ENCODE measurements at places on chromosomes 5 and 9.
A peak's percentile ranks its signal among the peaks of the same experiment; 100 is the strongest.

DNA sequence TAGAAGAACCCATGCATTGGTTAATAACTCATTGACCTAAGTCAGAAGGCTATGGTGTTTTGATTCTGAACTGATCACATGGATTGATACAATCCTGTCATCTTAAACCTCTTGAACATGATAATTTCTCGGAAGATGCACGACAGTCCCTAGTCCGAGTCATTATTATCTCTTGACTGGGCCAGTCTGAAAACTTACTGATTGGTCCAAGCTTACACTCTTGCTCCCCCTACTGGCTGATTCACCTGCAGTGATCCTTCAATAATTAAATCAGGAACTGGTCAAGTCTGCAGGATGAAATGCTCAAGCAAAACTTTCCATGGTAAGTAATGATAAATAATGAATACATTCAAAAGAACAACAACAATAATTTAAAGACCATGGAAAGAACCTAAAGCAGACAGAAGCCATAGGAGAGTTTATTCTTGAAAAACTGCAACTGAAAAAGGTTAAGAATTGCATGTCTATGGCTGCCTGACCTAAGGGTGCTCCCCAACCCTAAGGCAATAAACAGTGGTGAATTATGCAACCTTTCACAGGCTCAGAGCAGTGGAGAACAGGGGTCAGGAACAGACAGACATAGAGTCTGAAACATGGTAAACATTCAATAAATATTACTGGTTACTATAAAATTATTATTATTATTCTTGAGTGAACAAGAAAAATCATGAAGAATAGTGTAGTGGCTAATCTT is 79.3 kb downstream of the BRINP1 start:
- DNase-seq = no peak

GRCh38 chr9:114078021-114078780 is at the start of gene AMBP:
Gene AMBP, minus strand, starts transcription at chr9:114078300. Its CDS starts 91 bp downstream, at chr9:114078209.
- no peak for DNase-seq

- DNase-seq = no peak
Measured at GRCh38 chr9:97503862-97504210, 2.4 kb downstream of the TMOD1 start.

- DNase-seq = no peak
Measured at GRCh38 chr5:153883854-153884611, 154.7 kb downstream of the FAM114A2 start.

DNA sequence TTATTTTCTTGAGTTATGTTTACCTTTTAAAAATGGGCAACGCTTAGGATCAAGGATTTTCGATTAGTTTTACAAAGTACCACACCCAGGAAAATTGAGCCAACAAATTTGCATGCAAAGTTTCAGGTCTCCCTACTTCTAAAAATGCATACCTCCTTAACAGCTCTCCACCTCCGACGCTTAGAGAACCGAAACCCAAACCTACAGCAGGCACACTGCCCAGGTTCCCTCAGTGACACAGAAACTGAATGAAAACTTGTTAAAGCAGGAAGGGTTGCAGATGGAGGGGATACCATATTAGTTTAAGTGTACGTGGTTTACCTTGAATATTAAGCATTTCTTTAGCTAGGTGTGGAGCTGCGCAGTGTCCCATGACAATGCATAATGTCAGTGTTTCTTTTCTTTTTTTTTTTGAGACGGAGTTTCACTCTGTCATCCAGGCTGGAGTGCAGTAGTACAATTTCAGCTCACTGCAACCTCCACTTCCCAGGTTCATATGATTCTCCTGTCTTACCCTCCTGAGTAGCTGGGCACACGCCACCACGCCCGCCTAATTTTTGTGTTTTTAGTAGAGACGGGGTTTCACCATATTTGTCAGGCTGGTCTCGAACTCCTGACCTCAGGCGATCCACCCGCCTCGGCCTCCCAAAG is 1.6 kb upstream of the SUB1 start:
- DNase-seq = no peak

DNA sequence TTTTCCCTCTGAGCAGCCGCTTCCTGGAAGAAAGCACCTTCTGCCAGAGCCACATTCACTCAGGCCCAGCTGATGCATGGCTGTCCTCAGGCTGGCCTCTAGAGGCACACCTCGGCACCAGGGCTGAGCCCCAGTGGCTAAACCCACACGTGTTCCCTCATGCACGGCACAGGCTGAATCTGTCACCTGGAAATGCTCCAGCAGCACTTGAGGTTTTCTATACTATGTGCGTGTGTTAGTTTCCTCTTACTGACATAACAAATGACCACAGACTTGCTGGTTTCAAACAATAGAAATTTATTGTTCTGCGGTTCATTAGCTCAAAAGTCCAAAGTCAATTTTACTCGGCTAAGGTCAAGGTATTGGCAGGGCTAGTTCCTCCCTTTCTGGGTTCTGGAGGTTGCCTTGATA is 141.4 kb downstream of the LRRC70 start:
- DNase-seq = peak; percentile 0

- no peak for DNase-seq
Measured at GRCh38 chr5:109155625-109156024, 254.1 kb downstream of the PJA2 start.

GRCh38 chr5:179261301-179262125 is 83.7 kb downstream of the ADAMTS2 start:
- no peak for DNase-seq

All from C1 segment of cervical spinal cord (tissue), 14 donors.